Smooth muscle cell of the brain vasculature (primary cell): ENCODE measurements at places on chromosomes 3 and 15.

- no peak for DNase-seq
These were observed 89.5 kb upstream of the TPM1 start for GRCh38 chr15:62953021-62953420.

DNA sequence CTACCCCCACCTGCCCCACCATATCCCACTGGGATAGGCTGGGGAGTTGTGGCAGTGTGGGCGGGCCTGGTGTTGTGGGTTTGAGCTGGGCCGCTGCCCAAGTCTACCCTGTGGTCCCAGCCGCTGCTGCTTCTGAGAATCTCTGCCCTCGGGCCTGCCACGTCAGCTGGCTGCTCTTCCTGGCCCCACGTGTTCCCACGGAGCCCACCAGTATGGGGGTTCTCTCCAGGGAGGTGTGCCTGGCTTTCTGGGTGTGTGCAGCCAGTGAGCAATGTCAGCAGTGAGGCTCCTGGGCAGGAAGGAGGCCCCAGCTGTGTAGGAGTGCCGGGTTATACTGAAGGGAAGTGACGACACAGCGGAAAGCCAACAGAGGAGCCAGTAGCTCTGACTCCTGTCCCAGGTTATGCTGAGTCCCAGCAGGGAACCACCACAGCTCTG lies 10.5 kb downstream of the GNAI2 start:
- DNase-seq, result peak; percentile 80

GRCh38 chr3:53139906-53140846 lies 9.9 kb upstream of the RFT1 start:
- DNase-seq, result no peak

DNA sequence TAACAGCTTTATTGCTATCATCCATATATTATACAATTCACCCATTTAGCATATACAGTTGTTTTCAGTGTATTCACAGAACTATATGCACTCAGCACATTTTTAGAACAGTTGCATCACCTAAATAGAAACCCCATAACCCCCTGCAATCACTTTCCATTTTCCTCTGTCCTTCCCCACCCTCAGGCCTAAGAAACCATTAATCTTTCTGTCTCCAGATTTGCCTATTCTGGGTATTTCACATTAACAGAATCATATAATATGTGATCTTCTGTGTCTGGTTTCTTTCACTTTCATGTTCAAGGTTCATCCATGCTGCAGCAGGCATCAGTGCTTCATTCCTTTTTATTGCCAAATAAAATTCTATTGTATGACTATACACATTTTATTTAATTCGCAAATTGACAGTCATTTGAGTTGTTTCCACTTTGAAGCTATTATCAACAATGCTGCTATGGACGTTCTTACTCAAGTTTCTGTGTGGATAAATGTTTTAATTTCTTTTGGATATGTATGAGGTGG lies 39.8 kb downstream of the ADAMTS17 start:
- DNase-seq, result no peak

GRCh38 chr3:177109688-177110330 lies 87.5 kb downstream of the TBL1XR1 start:
- no peak for DNase-seq

DNA sequence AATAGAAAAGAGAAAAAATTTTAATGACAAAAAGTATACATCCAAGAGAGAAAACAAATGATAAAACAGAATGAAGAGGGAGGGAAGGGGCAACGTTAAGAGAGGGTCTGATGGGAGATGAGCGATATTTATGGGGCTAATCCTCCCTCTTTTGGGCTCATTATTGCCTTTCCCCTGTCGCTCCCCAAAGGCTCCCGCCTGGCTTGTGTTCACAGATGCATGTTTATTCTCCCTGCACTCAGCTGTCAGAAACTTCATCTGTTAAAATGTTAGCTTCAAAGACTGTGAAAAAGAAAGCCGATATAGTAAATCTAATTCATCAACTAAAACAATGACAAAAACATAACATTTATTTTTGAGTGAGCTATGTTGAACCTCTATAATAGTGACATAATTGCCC lies 74.3 kb downstream of the GABRB3 start:
- no peak for DNase-seq
